ENCODE measurements at places on chromosomes 11 and 22.
A peak's percentile ranks its signal among the peaks of the same experiment; 100 is the strongest.

GRCh38 chr11:46554213-46555147, 39.3 kb downstream of the AMBRA1 start:
- DNase-seq = no peak

GRCh38 chr22:46290843-46291785, 5.6 kb upstream of the GTSE1 start:
- no peak for DNase-seq

- no peak for DNase-seq
Observed at GRCh38 chr11:120078397-120078796, 59.5 kb downstream of the TRIM29 start.

DNA sequence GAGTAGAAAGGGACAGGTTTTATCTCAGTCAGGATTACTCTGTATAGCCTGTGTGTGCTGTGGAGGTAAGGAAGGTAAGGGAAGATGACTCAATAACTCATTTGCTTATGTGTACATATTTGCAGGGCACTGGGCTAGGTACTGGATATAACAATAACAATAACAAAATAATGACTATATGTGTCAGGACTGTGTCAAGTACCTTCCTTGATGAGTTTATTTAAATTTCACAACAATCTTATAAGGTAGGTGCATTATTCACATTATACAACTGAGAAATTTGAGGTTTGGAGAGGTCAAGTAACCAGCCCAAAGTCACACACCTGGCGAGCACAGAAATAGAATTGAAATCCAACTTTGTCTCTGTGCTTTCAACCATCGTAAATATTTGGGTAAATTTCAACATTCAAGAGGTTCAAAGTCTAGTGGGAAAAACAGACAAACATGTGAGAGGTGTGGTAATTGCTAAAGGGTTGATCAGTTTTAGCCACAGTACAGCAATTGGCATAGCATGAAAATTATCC, 131.8 kb downstream of the APIP start:
- DNase-seq = no peak

DNA sequence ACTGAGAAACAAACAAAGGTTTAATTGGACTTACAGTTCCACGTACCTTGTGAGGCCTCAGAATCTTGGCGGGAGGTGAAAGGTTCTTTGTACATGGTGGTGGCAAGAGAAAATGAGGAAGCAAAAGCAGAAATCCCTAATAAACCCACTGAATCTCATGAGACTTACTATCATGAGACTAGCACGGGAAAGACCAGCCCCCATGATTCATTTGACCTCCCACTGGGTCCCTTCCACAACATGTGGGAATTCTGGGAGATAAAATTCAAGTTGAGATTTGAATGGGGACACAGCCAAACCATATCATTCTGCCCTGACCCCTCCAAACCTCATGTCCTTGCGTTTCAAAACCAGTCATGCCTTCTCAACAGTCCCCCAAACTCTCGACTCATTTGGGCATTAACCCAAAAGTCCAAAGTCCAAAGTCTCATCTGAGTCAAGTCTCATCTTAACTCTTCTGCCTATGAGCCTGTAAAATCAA, 617.4 kb downstream of the CNTN5 start:
- no peak for DNase-seq

GRCh38 chr11:83035070-83035854, 36.4 kb downstream of the RAB30 start:
- DNase-seq = no peak

GRCh38 chr11:61270354-61271076, 24.6 kb downstream of the VWCE start:
- no peak for DNase-seq

DNA sequence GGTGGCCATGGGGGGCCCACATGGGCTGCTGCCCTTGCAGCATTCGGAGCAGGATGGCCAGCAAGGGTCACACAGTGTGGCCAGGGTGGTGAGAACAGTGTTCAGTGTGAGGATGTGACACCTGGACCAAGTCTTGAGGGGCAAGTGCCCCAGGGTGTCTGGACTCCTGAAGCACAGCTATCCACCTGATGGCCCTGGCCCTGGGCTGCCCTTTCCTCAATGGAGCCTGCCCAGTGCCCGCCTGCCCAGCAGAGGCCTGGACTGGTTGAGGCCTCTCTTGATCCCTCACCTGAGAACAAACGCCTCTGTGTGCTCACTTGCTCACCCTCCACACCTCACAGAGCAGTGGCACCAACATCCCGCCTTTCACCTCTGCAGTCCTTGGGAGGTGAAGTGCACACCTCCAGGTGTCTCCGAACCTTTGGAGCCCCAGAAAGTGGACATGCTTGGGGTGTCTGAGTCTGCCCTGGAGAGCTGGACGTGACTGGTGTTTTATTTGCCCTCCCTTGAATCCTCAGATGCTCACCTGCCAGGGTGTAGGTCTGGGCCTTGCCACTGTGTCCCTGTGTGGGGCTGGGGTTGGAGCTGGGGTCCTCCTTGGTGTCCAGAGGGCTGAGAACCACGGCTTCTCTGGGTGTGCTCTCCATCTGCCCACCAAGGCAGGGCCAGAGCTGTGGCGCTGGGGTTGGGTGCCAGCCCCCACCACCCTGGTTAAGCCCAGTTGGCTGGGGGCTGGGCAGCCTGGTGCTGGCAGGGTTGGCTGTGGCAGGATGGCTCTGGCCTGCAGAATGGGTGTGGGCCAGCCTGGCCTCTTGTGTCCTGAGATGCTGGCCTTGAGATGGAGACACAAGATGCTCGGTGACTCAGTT, 3.8 kb upstream of the MUC2 start:
- no peak for DNase-seq

DNA sequence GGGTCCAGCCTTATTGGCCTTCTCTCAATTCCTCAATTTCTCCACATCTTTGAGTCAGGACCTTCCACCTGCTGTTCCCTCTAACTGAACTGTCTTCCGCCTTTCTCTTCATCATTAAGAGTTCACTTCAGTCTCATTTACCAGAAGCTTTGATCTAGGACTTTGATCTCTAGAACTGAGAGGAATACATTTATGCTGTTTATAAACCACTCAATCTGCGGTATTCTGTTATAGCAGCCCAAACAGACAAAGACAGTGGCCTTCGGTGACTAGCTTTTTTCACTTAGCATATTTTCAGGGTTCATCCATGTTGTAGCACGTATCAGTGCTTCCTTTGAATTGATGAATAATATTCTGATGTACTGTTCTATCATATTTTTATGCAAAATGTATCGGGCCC, 10.5 kb downstream of the CLPB start:
- no peak for DNase-seq

- no peak for DNase-seq
Observed at GRCh38 chr11:8221917-8222495, 41.7 kb downstream of the LMO1 start.

- no peak for DNase-seq
Observed at GRCh38 chr11:16154715-16155396, 201.5 kb downstream of the SOX6 start.

DNA sequence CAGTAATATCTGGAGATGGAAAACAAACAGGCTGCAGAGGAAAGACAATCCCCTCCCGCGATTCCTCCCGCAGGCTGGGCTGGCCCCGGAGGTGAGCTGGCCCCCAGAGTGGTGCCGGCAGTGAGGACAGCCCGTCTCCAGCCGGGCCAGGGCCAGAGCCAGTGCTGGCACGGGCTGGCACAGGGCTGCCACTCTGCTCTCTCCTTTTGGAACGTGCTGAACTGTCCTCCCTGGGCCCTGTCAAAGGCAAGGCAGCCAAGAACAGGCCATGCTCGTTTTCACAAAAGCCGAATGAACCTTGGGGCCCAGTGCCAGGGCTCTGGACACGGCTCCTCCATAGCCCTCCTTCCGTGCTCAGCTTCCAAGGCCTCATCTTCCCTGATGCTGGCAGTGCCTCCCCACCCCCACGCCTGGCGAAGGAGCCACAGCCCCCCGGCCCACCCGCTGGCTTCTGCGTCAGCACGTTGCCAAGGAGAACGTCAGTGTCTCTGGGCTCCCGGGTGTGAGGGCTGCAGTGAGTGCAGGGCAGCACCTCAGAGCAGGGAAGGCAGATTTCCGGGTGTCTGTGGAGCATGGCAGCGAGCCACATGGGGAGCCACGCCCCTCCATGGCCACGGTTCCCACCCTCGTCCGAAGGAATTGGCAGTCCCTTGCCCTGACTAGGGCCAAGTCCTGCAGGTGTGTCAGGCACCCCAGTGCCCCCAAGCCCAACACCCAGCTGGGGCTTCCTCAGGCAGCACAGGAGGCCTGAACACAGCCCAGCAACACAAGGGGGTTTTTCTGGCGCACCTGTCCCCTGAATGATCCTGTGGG, 28.6 kb downstream of the GNAZ start:
- DNase-seq = no peak

DNA sequence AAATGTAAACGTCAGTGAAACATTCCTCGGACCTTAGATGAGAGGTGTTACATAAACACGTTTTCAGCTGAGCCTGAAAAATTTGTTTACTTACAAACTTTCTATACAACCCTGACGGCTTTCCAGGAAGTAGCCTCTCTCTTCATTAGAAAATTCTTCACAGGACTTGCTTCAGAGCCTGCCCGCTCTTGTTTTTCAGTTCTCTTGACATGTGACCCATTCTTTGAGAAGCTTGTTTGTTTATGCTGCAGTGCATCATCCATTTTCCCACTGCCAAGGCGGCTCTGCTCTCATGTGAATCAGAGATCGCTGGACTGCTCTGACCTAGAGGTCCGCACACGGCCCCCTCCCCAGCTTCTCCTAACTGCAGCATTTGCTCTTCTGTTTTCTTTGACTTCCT, 47.9 kb upstream of the ARHGAP42 start:
- DNase-seq = no peak

GRCh38 chr11:28259177-28259843, 151.1 kb downstream of the METTL15 start:
- no peak for DNase-seq

- DNase-seq = peak; percentile 49
Observed at GRCh38 chr11:12893787-12894672, 115.1 kb upstream of the RASSF10 start.

DNA sequence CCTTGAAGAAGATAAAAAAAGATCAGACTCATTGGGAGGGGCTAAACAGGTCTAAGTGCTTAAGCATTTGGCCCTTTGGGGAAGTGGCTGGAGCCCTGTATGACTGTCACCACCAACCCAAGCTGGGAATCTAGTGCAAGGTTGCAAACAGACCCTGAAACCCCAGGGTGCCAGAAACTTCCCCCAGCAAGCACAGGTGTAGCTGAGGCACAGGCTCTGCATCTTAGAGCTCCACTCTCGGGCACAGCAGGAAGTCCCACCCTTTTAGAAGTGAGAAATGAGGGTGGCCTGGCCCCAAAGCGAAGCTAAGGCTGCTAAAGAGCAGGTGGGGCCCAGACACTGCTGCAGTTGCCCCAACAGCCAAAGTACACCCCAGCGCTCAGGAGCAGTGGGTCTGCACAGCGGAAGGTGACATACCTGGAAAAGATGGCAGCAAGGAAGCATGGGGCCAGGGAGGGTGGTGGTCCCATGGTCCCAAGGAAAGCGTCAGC, 5.8 kb upstream of the KDM2A start:
- DNase-seq = no peak

DNA sequence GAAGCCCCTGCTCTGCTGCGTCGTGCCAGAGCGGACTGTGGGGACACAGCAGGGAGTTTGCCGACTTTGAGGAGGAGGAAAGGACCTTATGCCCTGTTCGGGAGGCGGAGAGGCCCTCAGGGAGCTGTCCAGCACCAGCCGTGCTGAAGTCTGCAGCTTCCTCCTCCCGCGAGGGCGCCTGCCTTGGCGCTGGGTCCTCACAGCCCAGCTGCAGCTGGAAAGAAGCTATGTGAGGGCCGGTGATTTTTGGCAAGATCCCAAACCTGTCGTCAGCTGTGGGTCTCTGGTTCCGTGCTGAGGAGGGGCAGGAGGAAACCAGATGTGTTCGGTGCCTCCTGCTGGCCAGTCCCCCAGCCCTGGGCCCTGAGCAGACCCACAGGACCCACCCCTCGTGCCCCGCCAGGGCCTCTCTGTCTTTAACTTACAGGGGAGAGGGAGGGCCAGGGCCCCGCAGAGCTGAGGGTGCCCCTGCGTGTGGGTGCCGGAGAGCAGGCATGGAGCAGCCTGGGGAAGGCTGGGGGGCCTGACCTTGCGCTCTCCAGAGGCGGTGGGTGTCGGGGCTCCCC, 12.0 kb downstream of the BRSK2 start:
- no peak for DNase-seq

- DNase-seq = no peak
Observed at GRCh38 chr11:16474659-16475058, 118.3 kb upstream of the SOX6 start.

DNA sequence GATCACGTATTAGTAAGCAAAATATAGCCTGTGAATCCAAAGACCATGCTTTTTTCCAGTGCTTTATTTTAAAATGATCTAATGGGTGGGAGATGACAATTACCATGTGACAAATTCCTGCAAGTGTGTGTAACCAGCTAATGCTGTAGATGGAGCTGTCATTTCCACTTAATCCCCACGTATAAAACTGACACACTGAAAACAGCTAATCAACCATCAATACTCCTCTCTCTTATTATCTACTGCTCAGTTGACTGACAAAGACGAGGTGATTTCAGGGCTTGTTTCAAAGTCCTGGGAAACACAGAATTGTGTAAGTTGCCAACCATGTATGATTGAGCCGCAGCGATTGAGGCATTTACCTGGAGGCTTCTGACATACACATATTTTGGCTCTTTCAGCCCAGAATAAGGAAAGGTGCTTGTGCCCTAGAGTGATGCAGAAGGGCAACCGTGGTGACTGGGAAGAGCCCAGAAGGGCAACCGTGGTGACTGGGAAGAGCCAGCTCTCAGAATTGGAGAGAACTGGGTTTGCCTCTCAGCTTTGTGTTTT, 9.7 kb downstream of the SLN start:
- no peak for DNase-seq

DNA sequence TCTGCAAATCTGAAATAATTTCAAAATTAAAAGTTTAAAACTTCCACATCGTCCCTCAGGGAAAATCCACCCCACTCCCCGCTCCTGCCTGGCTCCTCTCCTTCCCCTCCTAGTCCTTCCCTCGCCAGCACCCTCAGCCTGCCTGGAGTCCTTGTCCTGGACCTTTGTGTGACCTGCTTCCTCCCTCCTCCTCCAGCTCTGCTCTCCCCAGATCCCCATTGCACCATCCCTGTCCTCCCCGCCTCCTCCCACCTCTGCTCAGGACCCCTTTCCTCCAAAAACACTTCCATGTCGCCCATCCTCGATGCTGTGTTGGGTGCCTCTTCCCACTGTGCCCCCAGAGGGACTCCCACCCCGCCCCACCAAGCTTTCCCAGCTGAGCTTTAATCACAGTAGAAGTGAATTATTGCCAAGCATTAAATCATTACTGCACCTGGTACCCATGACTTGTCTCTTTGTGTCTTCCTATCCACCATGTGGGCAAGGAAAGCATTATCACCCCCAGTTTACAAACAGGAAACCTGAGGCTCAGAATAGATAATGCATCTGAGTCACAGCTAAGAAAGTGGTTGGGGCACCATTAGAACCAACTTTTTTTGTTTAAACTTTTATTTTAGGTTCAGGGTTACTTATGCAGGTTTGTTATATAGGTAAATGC, 2.4 kb upstream of the ZP1 start:
- no peak for DNase-seq
